ENCODE measurements at places on chromosomes 7 and 10. TPM values are rescaled to one million over a fixed set of nuclear protein-coding genes. Genes with fewer than 3 reads are reported as not detected.

The HHEX gene
- 0.63 TPM for total RNA-seq

The ADCY1 gene
- total RNA-seq: 286 TPM

The FEZF1 gene
- total RNA-seq: not detected

The CFAP69 gene
- total RNA-seq: 9.1 TPM

The UFSP1 gene
- total RNA-seq: 2.5 TPM

The NPFFR1 gene
- 1.3 TPM for total RNA-seq
